RWPE2 (cell line): ENCODE measurements at places on chromosomes 11 and 22.

- no peak for DNase-seq
- H3K36me3 ChIP-seq, result peaks cover 80% of the 10 kb centered on the region
- H3K4me1 ChIP-seq, result no peaks in the 10 kb centered on the region
- H3K27me3 ChIP-seq, result no peaks in the 10 kb centered on the region
These were observed 13.2 kb downstream of the SLC43A3 start for GRCh38 chr11:57413681-57414080.

DNA sequence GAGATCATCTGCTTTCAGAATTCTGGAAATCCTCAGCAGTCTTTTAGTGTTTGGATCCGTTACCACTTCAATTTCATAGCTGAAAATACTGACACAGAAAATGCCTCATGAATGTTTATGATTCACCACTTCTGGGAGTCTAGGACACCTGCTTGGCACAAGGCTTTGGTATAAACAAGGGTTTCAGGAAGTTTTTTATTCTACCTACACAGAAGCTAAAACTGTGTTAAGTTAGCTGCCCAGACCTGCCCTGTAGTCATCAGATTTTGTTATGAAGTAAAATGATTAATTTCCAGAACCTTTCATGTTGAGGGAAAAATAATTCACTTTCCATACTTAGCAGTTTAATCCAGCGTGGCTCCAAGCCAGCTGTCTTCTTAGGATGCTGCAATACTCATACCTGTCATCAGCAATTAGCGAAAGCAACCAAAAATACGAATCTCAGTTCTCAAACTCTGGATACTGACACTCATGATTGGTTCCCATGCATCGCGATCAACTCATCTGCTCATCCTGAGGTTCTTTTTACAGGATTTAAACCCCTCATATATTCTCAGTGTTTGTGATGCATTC lies 458.5 kb upstream of the CCDC90B start:
- H3K36me3 ChIP-seq, result no peaks in the 10 kb centered on the region
- peaks cover 3% of the 10 kb centered on the region for H3K27me3 ChIP-seq
- H3K27ac ChIP-seq, result no peak overlapping the region
- no peaks in the 10 kb centered on the region for H3K4me1 ChIP-seq

- H3K4me3 ChIP-seq, result no peak overlapping the region
- H3K4me1 ChIP-seq, result no peaks in the 10 kb centered on the region
- DNase-seq, result no peak
- no peak overlapping the region for H3K27ac ChIP-seq
These were observed 110.6 kb downstream of the ETS1 start for GRCh38 chr11:128476729-128477128.

DNA sequence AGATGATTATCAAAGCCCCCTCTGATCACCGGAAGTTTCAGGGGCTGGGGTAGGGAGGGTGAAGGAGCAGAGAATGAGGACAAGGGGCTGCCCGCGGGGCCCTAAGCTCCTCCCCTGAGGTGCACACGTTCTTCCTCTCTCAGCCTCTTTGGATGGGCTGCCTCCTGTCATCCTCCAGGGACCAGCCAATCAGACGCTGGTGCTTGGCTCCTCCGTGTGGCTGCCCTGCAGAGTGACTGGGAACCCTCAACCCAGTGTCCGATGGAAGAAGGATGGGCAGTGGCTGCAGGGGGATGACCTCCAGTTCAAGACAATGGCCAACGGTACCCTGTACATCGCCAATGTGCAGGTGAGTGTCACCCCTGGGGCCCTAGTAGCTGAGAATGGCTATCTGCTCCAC lies 7.5 kb downstream of the ROBO3 start:
- H3K27me3 ChIP-seq, result peaks cover 37% of the 10 kb centered on the region
- H3K27ac ChIP-seq, result no peak overlapping the region
- DNase-seq, result no peak
- H3K4me3 ChIP-seq, result no peak overlapping the region

GRCh38 chr11:116445108-116446047 lies 327.4 kb downstream of the BUD13 start:
- no peaks in the 10 kb centered on the region for H3K4me1 ChIP-seq
- H3K27ac ChIP-seq, result no peak overlapping the region
- no peak overlapping the region for H3K4me3 ChIP-seq
- no peaks in the 10 kb centered on the region for H3K36me3 ChIP-seq

GRCh38 chr22:22692707-22693530 lies 48.5 kb downstream of the GGTLC2 start:
- no peak overlapping the region for H3K27ac ChIP-seq
- DNase-seq, result no peak
- H3K36me3 ChIP-seq, result no peaks in the 10 kb centered on the region
- H3K4me3 ChIP-seq, result no peak overlapping the region
- no peaks in the 10 kb centered on the region for H3K27me3 ChIP-seq

DNA sequence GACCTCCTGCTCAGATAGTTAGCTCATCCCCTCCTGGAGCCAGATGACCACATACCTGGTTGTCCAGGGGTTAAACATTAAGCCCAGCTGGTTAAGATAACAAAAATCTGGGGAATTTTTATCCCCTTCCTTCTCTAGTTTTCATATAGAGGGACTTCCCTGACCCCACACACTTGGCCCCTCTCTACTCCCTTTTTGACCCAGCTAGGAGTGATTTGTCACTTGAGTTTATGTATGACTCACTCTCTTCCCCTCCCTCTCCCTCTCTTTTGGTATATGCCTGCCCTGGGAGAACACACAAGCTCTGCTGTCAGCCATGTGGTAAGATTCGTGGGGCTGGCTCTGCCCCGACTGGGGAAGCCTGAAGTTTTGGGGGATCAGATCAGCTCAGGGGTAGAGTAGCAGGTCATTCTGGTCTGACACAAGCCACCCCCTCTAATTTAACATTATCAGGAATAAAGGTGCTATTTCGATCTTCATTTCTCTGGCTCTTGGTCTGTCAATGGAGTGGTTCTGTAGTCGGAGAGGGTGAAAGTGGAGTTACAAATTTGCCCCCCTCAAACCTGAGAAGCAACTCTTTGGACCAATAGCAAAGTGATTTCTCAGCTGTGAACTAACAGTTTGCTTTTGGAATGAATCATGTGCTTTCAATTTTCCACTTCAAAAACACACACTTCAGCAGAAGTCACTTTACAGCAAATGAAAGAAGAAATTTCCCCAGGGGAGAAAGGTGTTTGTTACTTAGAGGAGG lies 415.3 kb upstream of the CADM1 start:
- H3K27ac ChIP-seq, result no peak overlapping the region
- no peaks in the 10 kb centered on the region for H3K27me3 ChIP-seq
- H3K36me3 ChIP-seq, result no peaks in the 10 kb centered on the region
- DNase-seq, result no peak
- H3K4me3 ChIP-seq, result no peak overlapping the region

DNA sequence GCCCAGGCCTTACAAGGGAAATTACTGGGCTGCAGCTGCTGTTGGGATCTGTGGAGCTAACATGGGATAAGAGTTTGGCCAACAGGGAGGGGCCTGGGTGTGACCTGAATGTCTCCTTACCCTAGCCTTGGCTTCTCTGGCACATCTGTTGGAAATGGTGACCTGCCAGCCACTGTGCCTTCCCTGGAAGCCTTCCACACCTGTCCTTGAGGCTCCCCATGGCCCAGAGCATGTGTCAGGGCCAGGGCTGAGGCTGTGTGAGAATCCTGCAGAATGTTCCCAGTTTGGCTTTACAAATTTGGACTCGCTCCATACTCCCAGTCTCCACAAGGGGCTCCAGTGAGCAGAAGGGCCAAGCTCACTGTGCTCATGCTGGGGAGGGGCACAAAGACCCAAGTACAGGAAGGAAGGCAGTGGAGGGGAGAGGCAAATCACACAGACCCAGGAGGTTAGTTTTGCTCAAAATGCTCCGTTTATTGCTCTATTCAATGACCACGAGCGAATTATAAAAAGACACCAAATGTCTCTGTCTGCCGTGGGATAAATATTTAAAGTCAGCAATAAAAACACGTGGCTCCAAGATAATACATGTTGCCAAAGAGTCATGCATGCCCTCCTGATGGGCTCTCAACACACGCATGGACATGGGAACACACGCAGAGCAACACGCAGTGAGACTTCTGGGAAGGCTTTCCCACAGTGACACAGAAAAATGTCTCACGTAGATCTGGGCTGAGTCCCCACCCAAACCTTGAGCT lies 1.7 kb upstream of the IGSF22 start:
- H3K4me1 ChIP-seq, result no peaks in the 10 kb centered on the region
- no peaks in the 10 kb centered on the region for H3K36me3 ChIP-seq
- no peaks in the 10 kb centered on the region for H3K27me3 ChIP-seq
- H3K27ac ChIP-seq, result no peak overlapping the region
- DNase-seq, result no peak

GRCh38 chr22:39374191-39374590 lies 24.4 kb downstream of the SYNGR1 start:
- no peaks in the 10 kb centered on the region for H3K4me1 ChIP-seq
- no peak overlapping the region for H3K27ac ChIP-seq
- H3K4me3 ChIP-seq, result no peak overlapping the region
- no peaks in the 10 kb centered on the region for H3K27me3 ChIP-seq
- DNase-seq, result no peak

GRCh38 chr11:88179141-88179540 lies 3.9 kb upstream of the RAB38 start:
- H3K36me3 ChIP-seq, result no peaks in the 10 kb centered on the region; the same call in 1 of the 2 replicates
- no peaks in the 10 kb centered on the region for H3K27me3 ChIP-seq
- peak overlapping the region; percentile 98 for H3K27ac ChIP-seq
- H3K4me3 ChIP-seq, result no peak overlapping the region

GRCh38 chr11:16317712-16318111 lies 38.6 kb downstream of the SOX6 start:
- no peaks in the 10 kb centered on the region for H3K27me3 ChIP-seq
- H3K36me3 ChIP-seq, result no peaks in the 10 kb centered on the region
- no peaks in the 10 kb centered on the region for H3K4me1 ChIP-seq

DNA sequence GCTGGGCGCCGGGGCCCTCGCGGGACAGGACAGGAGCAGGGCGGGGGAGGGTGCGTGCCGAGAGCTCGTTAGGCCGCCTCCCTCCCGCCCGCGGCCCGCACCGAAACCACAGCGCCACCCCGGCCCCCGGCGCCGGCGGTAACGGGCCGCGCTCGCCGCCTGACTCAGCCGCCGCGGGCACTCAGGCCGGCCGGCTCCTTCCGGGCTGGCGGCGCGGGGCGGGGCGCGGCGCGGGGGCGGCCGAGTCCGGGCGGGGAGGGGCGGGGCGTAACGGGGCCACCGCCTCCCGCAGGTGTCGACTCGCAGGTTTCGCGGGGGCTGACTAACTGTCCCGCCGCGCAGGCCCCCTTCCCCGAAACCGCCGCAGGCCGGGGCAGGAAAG lies at the start of gene AP5B1:
Gene AP5B1 (minus strand): TSS at position 207 of the 382 bp plus-strand sequence. CDS start 385 bp downstream, outside the sequence.
- H3K36me3 ChIP-seq, result peaks cover 9% of the 10 kb centered on the region; the same call in 1 of the 2 replicates
- H3K4me1 ChIP-seq, result no peaks in the 10 kb centered on the region
- H3K4me3 ChIP-seq, result peak within 1 kb of the TSS; percentile 62
- peak; percentile 65 for DNase-seq
- H3K27me3 ChIP-seq, result no peaks in the 10 kb centered on the region
- H3K27ac ChIP-seq, result peak within 1 kb of the TSS; percentile 64

DNA sequence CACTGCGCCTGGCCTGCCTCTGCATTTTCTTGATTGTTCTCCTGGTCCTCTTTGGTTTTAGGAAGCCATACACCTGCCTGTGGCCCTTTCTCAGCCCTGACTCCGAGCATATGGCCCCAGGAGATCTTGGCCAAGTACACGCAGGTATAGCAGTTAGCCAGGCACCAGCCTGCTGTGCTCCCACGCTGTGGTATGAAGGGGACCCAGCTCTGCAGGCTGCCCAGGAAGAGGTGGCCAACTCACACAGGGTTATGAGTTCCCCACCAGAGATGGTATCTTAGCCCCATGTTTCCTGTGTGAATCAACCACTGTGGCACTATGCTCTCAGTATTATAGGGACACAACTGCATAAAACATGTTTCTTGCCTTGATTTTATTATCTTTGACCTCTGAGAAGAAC lies 31.1 kb downstream of the SGSM3 start:
- DNase-seq, result no peak
- H3K4me1 ChIP-seq, result peaks cover 9% of the 10 kb centered on the region
- no peaks in the 10 kb centered on the region for H3K27me3 ChIP-seq
- no peak overlapping the region for H3K27ac ChIP-seq
- peaks cover 30% of the 10 kb centered on the region for H3K36me3 ChIP-seq
- H3K4me3 ChIP-seq, result no peak overlapping the region

DNA sequence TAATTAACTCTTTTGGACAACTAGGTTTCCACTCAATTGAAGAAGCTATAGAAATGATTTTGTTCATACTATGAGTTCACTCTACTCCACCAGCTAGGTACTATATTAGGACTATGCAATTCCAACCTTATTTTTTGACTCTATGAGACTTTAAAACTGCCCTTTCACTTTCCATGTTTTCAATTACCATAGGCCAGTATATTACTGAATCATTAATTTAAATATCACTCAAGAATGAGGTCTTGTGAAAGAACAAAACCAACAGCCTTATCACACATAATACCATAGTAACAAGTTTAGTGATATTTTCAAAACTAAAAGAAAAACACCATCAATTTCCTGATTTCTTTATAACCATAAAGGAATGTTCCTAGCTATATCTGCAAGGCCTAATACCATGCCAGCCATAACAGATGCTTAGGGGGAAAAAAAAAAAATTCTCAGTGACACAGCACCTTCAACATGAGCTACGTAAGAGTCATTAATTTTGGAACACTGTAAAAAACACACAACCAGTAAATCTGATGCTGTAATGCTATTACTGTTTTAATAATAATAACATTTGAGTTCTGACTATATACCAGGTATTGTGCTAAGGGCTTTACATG lies 6.1 kb downstream of the DCUN1D5 start:
- no peaks in the 10 kb centered on the region for H3K27me3 ChIP-seq
- H3K4me1 ChIP-seq, result peaks cover 37% of the 10 kb centered on the region
- H3K36me3 ChIP-seq, result peaks cover 96% of the 10 kb centered on the region
- no peak for DNase-seq
- no peak overlapping the region for H3K4me3 ChIP-seq
- no peak overlapping the region for H3K27ac ChIP-seq

- no peaks in the 10 kb centered on the region for H3K4me1 ChIP-seq
- DNase-seq, result no peak
- no peak overlapping the region for H3K4me3 ChIP-seq
- H3K27me3 ChIP-seq, result no peaks in the 10 kb centered on the region
These were observed 8.6 kb downstream of the OR6M1 start for GRCh38 chr11:123797541-123797940.

DNA sequence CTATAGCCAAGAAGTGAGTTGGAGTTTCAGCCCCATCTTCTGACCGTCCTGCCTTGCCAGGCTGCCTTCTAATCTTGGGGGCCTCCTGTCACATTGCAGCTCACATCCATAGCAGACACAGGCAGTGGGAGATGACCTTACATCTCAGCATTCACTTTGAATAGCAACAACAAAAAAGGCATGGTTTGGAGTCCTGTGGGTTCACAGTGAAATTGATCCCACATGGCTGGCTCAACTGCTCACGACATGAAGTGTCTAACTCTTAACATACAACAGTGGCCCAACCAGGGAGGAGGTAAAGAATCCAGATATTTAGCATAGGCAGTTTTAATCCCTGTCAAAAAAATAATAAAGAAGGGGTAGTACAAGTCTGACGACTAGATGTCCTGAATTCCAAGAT lies 38.1 kb downstream of the DBX1 start:
- no peak overlapping the region for H3K4me3 ChIP-seq
- H3K4me1 ChIP-seq, result no peaks in the 10 kb centered on the region
- H3K36me3 ChIP-seq, result peaks cover 16% of the 10 kb centered on the region
- DNase-seq, result no peak
- no peak overlapping the region for H3K27ac ChIP-seq
